ENCODE measurements at places on chromosomes 13 and 19.

- DNase-seq, result no peak
Measured at GRCh38 chr13:54175466-54175865, 1146.9 kb downstream of the OLFM4 start.

DNA sequence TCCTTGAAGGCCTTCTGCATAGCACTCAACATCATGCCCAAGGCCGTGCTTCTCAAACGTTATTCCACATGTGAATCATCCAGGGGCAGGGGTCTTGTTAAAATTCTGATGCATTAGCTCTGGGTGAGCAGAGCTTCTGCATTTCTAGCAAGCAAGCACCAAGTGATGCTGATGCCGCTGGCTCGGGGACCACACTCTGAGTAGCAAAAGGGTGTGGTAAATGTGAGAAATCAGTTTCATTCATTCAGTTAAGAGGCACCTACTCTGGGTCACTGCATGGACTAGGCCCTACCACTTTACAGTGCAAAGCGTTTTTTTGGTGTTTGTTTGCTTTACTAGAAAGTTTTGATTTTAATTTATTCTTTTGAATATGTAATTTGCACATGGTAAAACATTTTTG lies 7.2 kb downstream of the KRTDAP start:
- DNase-seq, result no peak

GRCh38 chr19:5126498-5127223 lies 157.7 kb downstream of the KDM4B start:
- peak; percentile 82 for DNase-seq

DNA sequence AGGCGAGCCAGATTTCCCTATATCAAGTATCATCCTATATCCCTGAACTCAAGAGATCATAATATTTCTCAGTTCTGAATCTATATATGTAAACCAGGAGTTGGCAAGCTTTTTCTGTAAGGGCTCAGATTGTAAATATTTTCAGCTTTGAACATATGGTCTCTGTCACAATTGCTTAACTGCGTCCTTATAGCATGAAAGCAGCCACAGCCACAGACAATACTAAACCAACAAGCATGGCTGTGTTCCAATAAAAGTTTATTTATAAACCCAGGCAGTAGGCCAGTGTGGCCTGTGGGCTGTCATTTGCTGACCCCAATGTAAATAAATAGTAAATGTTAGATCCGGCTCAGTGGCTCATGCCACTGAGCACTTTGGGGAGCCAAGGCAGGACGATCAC lies 12.2 kb upstream of the MYH14 start:
- DNase-seq, result no peak

- no peak for DNase-seq
Measured at GRCh38 chr13:75222031-75222430, 259.9 kb downstream of the TBC1D4 start.

DNA sequence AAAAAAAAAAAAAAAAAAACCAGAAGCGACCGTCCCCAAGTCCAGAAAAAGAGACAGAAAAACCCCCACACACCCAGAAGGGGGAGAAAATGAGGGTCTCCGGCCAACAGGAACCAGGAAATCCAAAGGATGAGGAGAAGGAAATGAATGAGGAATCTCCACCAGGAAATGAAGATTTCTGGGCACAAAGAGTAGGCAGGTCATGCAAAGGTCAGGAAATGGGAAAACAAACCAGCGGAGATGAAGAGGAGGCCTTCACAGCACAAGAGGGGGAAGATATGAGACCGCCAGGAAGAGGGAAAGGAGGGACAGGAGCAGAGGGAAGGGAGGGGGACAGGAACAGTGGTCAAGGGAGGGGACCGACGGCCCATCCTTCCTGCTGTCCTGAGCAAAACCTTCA lies 5.8 kb downstream of the TEAD2 start:
- DNase-seq, result no peak

DNA sequence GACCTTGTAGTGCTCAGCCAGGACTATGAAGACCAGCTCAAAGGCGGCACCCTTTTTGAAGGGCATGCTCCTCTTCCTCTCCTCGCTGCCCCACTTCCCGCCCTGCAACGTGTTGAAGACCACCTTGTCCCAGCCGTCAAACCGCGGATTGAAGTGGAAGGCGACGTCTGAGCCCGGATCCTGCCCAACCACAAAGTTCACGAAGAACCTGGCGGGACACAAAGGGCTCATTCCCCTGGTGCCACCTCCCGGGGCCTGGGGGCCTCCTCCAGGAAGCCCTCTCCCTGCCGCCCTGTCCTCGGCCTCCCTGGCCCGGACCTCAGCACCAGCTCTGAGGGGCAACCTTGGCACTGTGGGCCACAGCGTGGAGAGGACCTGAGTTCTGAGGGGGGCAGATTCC lies 4.0 kb downstream of the LGALS4 start:
- no peak for DNase-seq

GRCh38 chr19:28642787-28643683 lies 569.9 kb downstream of the UQCRFS1 start:
- DNase-seq, result no peak

DNA sequence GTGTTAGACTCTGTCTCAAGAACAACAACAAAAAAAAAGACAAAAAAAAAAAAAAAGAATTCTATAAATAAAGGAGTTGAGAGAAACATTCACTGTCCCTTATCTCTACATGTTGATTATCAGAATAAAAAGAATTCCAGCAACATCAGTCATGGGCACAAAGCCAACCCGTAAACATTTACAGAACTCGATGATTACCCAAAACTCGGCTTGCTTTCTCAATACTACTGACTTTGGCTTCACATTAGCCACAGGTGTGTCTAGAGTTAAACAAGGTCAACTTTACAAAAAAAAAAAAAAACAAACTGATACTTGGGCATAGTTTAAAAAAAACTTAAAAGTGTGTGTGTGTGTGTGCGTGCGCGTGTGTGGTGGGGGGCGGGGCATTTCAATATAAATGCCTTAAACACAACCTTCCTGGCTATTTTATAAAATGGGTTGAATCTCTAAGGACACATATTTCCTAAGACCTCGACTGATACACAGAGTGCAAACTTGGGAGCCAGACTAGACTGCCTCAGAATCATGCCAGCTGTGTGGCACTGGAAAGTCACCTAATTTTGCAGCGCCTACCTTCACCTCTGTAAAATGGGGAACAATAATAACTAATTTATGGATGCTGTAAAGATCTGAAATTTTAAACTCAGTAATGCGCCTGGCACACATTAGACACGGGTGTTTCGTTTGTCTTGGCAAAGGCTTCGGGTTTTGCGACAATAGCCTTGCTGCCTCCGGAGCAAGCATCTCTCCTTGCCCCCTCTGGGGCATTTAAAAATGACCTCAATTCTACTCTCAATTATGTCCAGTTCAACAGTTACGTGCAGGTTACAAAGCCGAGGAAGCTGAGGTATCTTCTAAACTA lies 922 bp downstream of the EBPL start:
- no peak for DNase-seq

- DNase-seq, result no peak
Measured at GRCh38 chr19:35454663-35455062, 6.6 kb downstream of the FFAR2 start.

DNA sequence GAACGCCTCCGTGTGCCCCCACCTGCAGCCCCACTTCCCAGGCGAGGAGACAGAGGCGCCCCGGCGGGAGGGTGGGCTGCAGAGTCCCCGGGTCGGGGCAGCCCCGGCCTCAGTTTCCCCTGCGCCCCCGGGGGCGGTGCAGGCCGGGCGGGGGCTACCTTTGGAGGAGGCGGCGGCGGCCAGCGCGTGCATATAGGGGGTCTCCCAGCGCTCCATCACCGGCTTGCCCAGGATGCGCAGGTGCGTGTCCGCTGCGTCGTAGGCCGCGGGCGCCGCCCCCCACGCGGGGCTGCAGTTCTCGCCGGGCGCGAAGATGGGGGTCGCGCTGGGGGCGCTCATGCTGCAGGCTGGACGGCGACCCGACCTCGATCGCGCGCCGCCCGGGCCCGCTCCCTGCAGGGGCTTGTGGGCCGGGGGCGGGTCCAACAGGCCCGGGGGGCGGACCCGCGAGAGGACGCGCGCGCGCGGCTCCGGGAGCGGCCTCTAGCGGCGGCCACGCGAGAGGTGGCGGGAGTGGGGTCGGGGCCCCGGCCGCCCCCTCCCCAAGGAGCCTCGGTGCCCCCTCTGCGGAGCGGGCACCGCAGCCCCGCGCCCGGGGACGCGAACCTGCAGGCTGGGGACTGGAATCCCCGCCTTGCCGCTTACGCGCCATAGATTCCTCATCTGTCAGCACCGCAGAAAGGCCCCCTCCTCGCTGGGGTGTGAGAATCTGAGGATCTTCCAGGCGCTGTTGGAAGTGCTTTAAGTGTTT lies at the start of gene GAMT:
Gene GAMT, minus strand, starts transcription at position 405 of the 751 bp plus-strand sequence. Its CDS starts 66 bp downstream, at position 339.
- peak; percentile 95 for DNase-seq

GRCh38 chr13:48801255-48801654 lies 147.5 kb downstream of the CYSLTR2 start:
- DNase-seq, result no peak

- DNase-seq, result peak; percentile 97
Measured at GRCh38 chr13:48532506-48533499, at the start of gene RCBTB2. TSS of gene RCBTB2 (minus strand) at chr13:48533080. CDS start at chr13:48521939, 11,141 bp downstream.

DNA sequence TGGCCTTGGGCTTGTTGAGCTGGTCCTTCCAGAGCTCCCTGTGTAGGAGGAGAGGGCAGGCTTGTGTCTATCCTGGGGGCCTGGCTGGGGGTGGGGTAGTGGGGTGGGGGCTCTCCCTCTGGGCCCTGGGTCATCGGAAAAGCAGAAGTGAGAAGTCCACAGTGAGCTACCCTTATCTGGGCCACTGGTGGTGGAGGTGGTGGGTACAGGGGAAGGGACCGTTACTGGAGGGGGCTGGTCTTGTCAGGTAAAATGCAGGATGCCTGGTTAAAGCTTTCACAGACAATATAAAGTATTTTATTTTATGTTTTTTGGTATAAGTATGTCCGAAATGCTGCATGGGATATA lies 342 bp upstream of the SIGLEC10 start:
- peak; percentile 57 for DNase-seq

DNA sequence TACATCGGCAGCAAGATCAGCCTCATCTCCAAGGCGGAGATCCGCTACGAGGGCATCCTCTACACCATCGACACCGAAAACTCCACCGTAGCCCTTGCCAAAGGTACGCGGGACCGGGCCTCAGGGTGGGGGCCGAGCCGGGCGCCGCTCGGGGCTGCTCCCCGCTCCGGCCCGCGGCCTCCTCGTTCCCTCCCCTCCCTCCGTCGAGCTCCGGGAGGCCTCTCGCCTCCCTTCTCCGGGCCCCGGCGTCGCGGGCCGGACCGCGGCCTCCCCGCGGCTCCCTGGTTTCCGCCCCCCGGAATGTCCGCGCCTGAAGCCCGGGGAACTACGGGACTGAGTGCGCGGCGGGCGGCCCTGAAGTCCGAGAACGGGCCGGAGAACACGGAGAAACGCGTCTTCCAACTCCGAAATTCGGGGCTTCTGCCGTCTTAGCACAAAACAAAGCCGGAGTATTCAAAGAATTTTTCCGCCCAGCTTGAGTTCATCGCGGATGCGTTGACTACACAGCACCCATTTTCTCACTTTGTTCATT lies 423 bp downstream of the LSM14A start:
- no peak for DNase-seq

DNA sequence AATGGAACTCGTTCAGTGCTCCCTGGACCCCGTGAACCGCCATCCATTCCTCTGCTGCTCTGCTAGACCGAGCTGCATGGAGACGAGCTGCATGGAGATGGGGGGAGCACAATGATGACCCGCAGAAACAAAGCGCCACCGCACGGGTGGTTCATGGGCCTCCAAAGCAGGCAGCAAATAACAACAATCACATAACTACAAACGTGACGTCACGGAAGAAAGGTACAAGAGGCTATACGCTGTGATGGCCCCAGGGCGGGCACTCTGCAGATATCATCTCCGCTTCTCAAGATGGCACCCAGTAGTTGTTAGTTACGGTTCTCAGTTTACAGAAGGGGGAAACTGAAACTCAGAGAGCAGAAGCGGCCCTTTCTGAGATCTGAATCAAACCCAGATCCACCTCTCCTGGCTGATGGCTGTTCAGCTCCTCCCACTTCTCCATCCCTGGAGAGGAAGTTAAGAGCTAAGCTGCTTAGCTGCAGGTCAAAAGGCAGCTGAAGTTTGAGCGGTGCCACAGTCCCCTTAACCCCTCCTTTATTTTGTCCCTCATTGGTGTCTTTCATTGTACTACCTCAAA lies 1.7 kb downstream of the ATP13A1 start:
- peak; percentile 84 for DNase-seq

GRCh38 chr19:2867025-2867991 lies at the start of gene ZNF556:
TSS of gene ZNF556 (plus strand) at chr19:2867335. CDS start at chr19:2867422, 87 bp downstream.
- DNase-seq, result no peak

DNA sequence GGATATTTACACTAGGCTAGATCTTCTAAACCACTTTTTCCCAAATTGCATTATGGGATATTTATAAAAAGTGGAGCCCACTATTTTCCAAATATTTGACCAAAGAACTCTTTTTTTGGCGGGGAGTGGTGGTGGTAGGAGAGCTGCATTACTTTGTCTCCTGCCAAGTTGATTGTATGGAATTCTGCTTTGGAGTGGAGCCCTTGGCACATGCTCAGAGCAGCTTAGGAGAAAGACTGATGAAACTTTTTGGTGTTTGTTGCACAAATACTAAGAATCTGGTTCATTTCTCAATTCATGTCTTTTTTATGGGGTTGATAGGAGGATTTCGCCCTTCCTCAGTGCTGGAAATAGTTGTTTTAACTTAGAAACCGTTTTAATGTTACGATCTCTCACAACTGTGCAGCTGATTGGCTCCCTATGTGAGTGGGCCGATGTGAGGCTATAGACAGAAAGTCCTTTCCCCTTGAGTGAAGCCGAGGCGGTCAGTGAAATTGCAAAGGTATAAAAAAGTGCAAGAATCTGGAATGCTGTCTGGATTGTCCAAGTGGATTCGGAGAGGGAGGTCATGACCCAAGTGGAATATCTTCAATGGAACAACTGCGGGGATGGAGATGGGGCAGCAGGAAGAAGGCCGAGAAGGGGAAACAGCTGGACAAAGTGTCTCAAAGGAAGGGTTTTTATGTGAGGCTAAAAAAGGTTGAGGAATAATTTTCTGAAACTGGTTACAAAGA lies 415.9 kb downstream of the FGF9 start:
- no peak for DNase-seq

GRCh38 chr13:113083402-113084061 lies 22.1 kb upstream of the F7 start:
- DNase-seq, result no peak

- no peak for DNase-seq
Measured at GRCh38 chr13:32255724-32256109, 59.4 kb downstream of the ZAR1L start.

- DNase-seq, result no peak
Measured at GRCh38 chr13:44399074-44399473, 25.4 kb downstream of the SERP2 start.

GRCh38 chr19:8666814-8667405 lies 31.7 kb downstream of the ACTL9 start:
- DNase-seq, result no peak

- DNase-seq, result peak; percentile 69
Measured at GRCh38 chr19:7729211-7729610, 2.7 kb downstream of the CLEC4G start.

DNA sequence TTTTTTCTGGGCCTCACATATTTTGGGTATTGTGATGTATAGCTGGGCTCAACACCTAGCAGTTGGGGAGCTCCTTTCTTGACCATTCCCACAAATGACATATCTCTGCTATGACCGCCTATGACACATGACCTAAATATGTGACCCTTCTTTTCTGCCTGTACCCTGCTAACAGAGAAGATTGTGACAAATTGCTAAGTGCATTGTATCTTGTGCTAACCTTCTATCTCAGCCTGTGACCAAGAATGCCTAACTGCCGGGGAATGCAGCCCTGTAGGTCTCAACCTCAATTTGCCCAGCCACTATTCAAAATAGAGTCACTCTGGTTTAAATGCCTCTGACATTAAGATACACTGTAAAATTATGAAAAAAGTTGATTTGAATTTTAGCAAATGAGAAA lies 6.8 kb upstream of the ZNF429 start:
- no peak for DNase-seq

GRCh38 chr19:32863841-32864240 lies 5.7 kb downstream of the SLC7A9 start:
- no peak for DNase-seq
